IMR-90 (cell line): ENCODE measurements at places on chromosomes 2 and 18. TPM values are rescaled to one million over a fixed set of nuclear protein-coding genes. Genes with fewer than 3 reads are reported as not detected.

Gene MFSD6
- total RNA-seq: 7.7 and 8.1 TPM in 2 replicates

Gene ADCY3
- 16.4 and 17.4 TPM in 2 replicates for total RNA-seq

Gene SCG2
- 0.36 and 0.56 TPM in 2 replicates for total RNA-seq

Gene ERLEC1
- total RNA-seq: 40.3 and 63.6 TPM in 2 replicates

Gene SFT2D3
- 2.5 and 3.9 TPM in 2 replicates for total RNA-seq

Gene GRHL1
- total RNA-seq: 0.18 and 0.56 TPM in 2 replicates
